ENCODE measurements at places on chromosomes 5 and 9.

GRCh38 chr9:79447762-79448161 lies 124.0 kb upstream of the TLE4 start:
- no peak for DNase-seq

GRCh38 chr5:110631236-110631635 lies 95.2 kb downstream of the TMEM232 start:
- no peak for DNase-seq

- no peak for DNase-seq
Measured at GRCh38 chr9:121645853-121646807, 5.3 kb upstream of the DAB2IP start.

DNA sequence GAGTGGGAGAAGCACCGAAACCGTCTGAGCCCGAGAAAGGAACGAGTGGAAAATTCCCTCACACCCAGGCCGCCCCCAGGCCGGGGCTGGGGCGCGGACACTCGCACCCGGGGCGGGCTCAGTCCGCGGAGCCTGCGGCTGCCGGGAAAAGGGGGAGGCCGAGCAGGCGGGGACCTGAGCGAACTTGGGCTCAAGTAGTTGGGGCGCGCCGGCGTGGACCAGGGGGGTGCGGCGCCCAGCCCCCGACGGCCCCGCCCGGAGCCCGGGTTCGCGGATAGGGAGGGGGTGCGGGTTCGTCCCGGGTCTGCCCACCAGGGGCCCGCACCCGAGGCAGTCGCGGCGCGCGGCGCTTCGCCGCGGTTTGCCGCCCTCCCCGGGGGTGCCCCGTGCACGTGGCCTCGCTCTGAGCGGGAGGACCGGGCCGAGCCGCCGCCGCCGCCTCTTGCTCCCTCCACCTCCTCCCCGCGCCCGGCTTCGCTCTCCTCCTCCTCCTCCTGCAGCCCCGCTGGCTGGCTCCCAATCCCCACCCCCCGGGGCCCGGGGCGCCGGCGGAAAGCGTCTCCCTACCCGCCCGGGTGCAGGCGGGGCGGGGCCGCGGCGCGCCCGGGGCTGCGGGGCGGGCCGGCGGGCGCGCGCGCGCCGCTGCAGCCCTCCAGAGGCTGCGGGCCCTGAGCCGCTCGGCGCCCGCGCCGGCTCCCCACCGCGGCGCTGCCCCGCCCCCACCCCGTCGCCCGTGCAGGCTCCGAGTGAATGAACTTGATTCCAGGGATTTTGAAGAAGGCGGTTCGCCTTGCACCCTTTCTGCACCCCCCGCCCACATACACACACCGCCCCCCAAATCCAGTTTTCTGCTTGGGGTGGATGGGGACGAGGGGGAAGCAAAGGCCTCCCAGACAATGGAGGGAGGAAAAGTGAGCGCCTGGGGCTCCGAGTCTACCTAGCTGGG lies 1.3 kb upstream of the NFIB start:
- no peak for DNase-seq

DNA sequence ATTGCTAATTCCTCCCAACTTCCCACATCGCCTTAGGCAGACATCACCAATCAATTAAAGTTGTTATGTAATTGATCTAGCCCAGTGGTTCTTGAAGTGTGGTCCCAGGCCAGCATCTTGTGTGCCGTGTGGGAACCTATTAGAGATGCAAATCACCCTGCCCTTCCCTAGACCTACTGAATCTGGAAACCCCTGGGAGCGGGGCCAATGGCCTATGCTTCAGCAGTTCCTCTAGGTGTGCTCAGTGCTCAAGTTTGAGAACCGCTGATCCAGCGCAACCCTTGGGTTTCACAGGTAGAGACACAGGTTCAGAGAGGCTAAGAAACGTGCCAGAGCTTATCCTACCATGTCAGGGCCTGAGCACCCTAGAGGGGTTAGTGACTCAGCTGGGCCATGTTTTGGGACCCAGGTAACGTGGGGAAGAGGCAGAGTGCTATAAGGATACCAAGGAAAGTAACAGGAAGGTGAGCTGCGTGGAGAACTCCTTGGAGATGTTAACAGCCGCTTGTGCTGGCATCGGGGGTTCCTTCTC lies 4.4 kb downstream of the SLC34A1 start:
- no peak for DNase-seq

DNA sequence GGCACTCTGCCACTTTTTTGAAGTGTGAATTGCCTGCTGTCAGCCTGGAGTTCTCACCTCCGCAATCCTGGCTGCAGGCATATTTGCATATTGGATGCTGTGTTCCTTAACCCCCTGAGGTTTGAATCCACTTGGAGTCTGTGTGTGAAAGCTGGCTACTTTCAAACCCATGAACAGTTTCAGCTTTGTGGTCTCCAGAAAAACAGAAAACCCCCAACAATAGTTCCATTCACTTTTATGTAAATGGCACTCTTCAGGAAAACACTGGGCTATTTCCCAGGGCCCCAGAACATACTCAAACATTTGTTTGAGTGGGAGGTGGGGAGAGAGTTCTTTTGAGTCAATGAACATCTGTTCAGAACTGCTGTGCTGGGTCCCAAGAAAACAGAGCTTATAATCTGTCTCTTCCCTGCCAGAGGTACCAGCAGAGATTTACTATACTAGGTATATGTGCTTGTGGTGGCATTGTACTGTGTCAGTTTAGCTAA lies 5.0 kb downstream of the NUDT2 start:
- DNase-seq = no peak

- no peak for DNase-seq
Measured at GRCh38 chr5:106489004-106489403, 1181.7 kb downstream of the EFNA5 start.

- no peak for DNase-seq
Measured at GRCh38 chr9:89115426-89115825, 63.2 kb downstream of the SHC3 start.

DNA sequence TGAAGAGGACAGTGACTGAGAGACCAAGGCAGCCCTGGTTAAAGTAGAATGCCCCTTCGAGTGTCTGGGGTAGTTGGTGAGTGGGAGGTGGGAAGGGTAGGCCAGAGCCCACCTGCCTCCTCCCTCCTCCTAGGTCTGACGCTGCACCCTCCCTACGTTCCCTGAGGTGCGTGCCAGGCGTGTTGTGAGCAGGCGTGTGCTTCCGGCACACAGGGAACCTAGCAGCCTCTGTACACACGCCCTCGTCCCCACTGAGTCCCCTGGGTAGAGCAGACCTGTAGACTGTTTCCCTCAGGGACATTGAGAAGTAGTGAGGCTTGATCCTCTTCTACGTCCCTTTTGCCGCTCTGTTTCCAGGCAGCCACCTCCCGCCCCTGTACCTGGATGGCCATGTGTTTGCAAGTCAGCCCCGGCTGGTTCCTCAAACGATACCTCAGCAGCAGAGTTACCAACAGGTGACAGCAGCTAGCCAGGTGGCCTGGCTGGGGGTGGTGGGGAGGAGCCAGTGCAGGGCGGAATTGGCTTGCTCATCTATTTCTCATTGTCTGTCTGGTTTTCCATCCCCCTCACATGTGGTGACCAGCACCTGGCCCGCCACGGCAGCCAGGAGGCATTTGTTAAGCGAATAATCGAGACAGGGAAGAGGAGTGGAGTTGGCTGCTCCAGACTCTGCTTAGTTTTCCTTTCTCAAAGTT lies 16.8 kb upstream of the POMT1 start:
- DNase-seq = no peak

DNA sequence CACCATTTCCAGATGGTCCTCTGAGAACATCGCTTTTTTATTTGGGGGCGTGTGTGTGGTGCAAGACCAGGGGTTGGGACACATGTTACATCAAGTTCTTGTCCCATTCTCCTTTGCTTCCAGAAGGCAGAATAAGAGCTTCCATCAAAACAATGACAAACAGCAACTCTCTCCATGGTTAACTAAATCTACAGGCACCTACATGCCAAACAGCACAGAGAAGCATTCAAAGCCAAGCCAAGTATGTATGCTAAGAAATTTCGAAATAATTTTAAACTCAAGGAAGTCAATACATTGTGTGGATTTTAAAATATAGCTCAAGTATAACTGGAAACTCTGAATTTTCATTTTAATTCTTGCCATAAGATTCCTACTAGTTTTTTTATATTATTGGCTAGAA lies 105.6 kb downstream of the SEC61B start:
- no peak for DNase-seq

GRCh38 chr5:34652466-34652865 lies 3.7 kb upstream of the RAI14 start:
- no peak for DNase-seq

DNA sequence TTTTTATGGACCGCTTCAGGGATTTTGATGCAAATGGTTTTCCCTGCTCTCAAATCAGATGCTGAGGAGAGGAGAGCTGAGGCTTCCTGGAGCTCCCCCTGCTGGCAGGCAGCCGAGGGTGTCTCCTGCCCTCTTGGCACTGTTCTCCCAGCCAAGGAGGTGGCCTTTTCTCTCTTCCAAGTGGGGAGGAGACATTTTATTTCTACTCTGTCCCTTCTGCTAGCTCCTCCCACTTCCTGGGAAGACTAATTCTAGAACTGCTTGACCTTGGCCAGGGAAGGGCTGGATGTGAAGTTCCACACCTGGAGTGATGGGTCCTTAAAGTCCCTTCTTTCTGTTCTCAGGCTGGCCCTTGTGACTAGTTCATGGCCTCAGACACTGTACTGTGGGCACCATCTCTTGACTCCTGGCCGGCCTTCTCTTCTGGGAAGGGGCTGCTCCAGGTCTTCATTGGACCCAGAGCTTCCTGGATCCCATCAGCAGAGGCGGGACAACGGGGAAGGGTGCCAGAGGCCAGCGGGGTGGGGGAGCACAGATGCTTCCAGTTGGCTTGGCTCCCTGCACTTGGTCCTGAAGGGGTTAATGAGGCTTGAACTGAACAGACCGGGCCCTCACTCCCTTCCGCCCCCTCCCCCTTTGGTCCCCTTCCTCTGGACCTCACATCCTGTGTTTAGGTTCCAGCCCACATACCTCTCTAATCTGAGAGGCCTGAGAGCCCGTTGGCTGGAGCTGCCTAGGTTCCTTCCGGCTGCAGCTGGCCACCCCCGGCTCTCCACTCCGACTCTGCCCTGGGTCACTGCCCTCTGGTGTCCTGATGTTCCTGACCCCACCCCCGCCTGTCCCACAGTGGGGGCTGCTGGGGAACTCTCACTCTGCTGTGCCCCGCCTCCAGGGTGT lies 32.1 kb downstream of the PTPA start:
- DNase-seq = peak; percentile 43

- DNase-seq = no peak
Measured at GRCh38 chr5:43581398-43581797, 21.6 kb upstream of the NNT start.

DNA sequence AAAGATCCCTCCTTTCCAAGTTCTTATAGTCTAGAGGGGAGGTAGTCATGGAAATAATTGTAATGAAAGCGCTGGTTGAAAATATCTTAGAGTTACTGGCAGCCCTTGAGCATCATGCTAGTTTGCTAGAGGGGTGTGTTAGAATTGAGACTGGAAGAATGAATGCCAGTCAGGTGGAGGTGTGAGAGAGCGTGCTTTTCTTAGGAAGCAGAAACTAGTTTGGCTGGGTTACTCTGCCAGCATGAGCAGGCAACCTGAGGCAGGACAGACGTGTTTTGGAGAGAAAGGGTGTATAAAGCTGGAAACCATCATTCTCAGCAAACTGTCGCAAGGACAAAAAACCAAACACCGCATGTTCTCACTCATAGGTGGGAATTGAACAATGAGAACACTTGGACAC lies 43.6 kb upstream of the DHFR start:
- DNase-seq = no peak

- DNase-seq = peak; percentile 80
Measured at GRCh38 chr9:14322211-14323082, 8.5 kb upstream of the NFIB start.

DNA sequence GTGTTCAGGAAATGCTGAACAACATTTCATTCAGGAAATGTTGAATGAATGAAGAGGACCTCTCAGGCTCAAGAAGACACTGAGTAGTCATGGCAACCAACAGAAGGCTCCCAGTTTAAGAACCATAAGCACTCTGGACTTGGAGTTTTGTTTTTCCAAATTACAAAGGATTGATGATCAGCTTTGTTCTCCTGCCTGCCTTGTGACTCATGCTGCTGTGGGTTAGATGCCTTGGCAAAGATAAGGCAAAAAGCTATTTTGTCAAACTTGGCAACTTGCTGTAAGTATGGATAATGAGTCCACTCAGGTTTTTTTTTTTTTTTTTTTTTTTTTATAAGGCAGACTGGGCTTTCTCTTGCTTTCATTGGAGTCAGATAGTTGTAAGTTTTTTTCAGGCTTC lies 365.0 kb downstream of the TMEM232 start:
- no peak for DNase-seq

GRCh38 chr5:5374009-5374715 lies 48.3 kb upstream of the ICE1 start:
- peak; percentile 21 for DNase-seq

DNA sequence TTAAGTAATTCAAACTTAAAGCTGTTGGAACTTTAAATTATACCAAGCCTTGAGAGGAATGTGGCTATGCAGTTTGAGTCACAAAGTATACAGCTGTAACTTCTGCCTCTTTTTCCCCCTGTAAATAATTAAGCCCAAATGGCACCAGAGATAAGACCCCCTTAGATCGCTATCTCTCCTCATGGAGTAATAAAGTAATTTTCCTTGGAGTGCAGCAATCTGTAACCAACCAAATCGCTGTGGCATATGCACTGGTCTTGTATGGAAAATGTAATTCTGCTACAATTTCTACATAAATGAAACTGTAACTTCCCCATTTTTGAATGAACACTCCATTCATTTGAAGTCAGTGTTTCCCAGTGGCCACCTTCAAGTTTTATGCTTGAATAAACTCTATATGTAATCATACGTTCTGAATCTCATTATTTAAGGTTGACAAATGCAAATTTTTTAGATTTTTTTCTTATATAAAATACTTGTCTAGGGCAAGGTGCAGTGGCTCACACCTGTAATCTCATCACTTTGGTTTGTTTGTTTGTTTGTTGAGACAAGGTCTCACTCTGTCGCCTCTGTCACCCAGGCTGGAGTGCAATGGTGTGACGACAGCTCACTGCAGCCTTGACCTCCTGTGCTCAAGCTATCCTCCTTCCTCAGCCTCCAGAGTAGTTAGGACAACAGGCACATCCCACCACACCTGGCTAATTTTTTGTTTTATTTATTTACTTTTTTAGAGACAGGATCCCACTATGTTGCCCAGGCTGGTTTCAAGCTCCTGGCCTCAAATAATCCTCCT lies 12.3 kb downstream of the SUSD1 start:
- DNase-seq = peak; percentile 85

DNA sequence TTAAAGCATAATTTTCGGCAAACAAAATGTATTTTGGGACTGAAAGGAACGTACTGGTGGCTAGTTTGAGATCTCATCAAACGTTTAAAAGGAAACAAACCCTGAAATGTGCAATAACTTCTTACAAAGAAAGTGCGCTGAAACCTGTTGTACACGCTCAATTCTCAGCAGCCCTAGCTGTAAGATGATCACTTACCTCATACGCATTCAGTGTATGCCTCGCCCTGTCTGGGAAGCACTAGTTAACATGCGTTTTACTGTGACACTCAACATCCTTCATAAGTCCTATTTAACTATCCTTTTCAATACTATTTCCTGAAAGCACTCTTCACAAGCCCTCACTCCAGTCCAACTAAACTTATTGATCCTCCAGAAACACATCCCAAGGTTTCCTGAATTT lies 485.0 kb upstream of the EDIL3 start:
- DNase-seq = no peak

- DNase-seq = no peak
Measured at GRCh38 chr5:88656221-88656950, 226.6 kb downstream of the MEF2C start.
